Brain (organoid and tissue), 16 donors: ENCODE measurements at places on chromosomes 2 and 18.

DNA sequence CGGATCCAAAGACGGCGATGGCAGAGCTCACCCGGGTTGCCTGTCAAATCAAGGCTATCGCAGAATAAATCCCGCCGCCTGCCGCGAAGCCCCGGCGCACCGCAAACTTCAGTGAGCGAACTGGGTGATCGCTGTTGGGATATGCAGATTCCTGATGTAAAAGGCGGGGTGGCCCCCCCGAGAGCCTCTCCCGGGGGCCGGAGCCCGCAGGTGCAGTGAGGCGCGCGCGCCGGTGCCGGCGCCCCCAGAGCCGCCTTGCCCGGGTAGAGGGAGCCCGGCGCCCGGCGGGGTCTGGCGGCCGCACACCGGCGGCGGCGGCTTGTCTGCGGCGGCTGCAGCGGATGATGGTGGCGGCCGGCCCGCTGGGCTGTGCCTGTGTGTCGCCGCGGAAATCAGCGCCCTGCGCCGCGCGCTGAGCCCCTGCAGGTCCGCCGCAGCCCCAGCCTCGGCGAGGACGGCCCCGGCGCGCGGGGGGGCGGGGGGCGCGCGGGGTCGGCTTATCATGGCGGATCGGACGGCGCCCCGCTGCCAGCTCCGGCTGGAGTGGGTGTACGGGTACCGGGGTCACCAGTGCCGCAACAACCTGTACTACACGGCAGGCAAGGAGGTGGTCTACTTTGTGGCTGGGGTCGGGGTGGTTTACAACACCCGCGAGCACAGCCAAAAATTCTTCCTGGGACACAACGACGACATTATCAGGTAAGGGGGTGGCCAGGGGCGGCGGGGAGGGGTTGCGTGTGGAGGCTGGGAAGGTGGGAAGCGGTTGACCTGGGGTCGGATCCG lies 1.3 kb downstream of the EML6 start:
- peak; percentile 36 for DNase-seq

GRCh38 chr2:29398384-29399237 lies 283.4 kb downstream of the CLIP4 start:
- peak; percentile 61 for DNase-seq

DNA sequence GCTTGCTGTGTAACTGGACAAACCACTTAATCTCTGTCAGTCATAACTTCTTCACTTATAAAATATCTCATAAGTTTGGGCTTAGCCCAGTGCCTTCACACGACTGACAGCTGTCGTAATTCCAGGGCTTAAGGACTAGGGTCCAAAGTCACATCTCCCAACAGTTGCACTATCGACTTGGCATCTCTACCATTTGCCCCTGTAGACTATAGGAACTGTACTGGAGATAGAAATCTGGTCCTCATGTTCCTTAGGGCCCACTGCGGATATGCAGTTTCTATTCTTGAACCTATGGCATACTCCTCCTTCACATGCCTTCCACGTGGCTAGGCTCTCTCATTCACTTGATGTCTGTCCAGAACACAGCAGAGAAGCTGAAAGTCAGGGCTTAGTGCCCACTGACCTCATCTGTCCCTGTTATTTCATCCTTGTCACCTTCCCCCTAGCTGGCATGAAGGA lies 2.7 kb downstream of the ABHD1 start:
- DNase-seq = no peak

- no peak for DNase-seq
Observed at GRCh38 chr18:32405588-32405987, 65.1 kb downstream of the GAREM1 start.

- peak; percentile 71 for DNase-seq
Observed at GRCh38 chr2:181677912-181678586, 2.3 kb downstream of the NEUROD1 start.

- no peak for DNase-seq
Observed at GRCh38 chr2:238524426-238524983, 97.8 kb downstream of the ASB1 start.

DNA sequence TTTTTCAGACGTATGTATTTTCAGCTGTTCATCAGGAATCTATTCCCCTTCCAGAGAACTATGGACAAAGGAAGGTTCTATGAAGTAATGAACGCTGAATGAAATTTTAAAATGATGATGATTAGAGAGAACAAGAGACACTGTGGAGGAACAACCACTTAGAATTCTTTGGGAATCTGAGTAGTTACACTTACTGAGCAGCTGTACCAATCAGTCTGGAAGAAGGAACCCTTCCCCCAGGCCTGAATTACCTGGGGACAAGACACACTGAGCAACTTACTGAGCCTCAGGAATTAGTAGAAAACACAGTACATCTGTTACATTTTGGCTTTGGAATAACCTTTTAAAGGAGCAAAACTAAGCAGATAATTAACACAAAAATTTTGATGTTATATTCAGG lies 1.9 kb downstream of the MSTN start:
- DNase-seq = no peak

GRCh38 chr2:129181963-129182362 lies 797.5 kb upstream of the RAB6C start:
- DNase-seq = no peak

DNA sequence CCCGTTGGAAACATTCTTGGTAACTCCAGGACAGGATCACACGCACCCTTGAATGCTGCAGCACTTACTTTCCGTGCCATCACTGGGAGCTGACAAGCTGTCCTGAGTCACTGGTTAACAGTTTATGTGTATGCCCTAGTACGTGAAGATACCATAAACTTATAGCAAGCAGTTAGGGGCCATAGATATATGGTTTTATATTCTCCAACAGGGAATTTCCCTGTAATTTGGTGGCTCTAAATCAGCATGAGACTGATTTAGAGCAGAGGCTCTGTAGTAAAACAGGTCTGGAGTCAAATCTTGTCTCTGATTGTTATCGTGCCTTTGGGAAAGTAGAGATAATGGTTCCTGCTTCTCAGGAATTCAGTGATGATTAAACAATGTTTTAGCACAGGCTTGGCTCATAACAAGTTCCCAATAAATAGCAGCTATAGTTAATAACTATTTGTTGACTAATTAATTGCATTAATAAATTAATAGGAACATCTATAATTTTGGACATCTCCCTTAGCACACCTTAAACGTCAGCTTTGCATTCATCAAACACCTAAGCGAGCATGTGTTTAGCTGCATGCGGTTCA lies 215.2 kb downstream of the VAPA start:
- DNase-seq = peak; percentile 5

- DNase-seq = no peak
Observed at GRCh38 chr2:136255648-136256461, 137.9 kb upstream of the CXCR4 start.

DNA sequence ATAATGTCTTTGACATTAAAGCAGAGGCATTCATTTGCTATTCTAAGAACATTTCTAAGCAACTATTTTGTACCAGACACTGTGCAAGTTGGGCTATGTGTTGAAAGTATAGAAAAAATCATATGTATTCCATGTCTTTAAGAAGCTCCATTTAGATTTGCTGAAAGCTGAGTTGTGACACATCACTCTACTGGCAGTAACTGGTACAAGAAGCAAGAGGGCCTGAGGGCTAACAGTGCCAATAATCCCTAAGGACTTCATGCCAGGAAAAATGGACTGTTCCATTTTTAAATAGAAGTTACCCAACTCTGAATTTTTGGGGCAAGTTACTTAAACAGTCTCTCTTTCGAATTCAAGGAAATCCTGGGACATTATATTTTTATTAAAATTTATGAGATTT lies 178.7 kb downstream of the SRBD1 start:
- DNase-seq = no peak

DNA sequence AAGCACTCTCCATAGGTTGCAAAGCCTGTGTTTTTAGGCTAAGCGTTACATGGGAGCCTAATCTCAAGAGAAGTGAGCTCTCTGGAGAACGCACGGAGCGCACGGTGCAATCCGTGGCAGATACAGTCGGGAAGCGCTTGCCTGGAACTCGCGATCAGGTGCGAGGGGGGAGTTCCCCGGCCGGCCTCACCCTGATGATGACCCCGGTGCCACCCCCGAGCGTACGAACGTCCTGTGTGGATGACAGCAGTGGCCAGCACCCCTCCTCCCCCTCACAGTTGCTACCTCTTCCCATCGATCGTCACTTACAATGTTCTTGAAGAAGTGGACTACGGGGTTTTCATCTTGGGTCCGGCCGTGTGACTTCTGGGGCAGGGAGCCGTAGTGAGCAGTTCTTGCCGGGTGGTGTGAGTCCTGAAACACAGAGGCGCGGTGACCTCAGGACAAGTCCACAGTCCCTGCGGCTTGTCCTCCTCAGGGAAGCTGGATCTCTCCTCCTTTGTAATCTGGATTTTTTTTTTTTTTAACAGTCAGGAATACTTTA lies 142.9 kb downstream of the MBP start:
- no peak for DNase-seq
